ENCODE measurements at places on chromosomes 5 and 9.

- DNase-seq: no peak
Measured at GRCh38 chr5:143231973-143232812, 171.3 kb downstream of the NR3C1 start.

DNA sequence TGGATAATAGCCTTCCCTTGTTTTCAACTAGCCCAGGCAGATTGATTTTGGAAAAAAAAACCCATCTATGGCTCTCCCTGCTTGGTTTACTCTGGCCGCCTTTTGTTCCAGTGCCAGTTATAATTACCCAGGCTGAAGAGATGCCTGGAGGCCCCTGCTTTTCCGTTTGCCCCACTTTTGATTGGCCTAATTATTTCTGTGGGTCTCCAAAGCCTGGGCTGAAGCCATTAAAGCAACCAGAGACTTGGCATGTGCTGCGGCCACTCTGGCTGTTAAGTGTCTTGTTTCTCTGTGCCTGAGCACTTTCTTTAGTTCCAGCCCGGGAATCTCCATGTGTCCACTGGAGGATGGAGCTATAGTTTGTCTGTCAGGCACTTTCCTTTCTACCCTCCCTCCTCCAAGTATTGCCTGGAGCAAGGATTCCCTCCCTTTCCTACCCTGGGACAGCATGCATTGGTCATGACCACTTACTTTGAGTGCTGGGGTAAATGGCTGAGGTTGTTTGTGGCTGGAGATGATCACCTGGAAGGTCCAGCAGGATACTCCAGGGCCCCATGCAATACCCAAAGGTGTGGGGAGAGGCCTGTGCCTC, 105.1 kb upstream of the CTSL start:
- no peak for DNase-seq

GRCh38 chr9:134372581-134373267, 46.5 kb downstream of the RXRA start:
- no peak for DNase-seq

DNA sequence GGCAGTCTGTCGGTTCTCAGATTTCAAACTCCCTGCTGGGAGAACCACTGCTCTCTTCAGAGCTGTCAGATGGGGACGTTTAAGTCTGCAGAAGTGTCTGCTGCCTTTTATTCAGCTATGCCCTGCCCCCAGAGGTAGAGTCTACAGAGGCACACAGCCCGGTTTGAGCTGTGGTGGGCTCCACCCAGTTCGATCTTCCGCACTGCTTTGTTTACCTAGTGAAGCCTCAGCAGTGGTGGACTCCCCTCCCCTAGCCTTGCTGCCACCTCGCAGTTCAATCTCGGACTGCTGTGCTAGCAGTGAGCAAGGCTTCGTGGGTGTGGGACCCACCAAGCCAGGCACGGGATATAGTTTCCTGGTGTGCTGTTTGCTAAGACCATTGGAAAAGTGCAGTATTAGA, 8.0 kb downstream of the SLC27A6 start:
- DNase-seq: no peak

DNA sequence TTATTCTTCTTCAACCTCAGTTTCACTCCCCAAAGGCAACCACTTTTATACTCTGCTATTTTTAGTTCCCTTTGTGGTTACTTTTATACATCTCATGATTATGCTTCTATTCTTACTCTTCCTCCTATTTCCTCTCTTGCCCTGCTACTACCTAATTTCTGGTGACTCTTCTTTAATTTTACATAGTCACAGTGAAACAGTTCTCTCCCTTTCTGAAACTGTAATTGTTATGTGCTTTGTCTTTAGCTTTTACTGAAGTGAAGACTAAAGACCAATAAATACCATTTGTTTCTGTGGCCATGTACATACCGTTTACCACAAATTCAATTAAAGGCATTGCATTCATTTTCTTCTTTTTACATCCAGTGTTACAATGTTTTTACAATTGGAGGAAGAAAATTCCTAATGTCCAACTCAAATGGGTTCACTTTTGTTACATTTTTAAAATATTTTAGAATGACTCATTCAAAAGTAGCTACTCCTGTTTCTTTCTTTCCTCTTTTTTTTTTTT, 410.6 kb downstream of the PSAT1 start:
- peak; percentile 4 for DNase-seq

DNA sequence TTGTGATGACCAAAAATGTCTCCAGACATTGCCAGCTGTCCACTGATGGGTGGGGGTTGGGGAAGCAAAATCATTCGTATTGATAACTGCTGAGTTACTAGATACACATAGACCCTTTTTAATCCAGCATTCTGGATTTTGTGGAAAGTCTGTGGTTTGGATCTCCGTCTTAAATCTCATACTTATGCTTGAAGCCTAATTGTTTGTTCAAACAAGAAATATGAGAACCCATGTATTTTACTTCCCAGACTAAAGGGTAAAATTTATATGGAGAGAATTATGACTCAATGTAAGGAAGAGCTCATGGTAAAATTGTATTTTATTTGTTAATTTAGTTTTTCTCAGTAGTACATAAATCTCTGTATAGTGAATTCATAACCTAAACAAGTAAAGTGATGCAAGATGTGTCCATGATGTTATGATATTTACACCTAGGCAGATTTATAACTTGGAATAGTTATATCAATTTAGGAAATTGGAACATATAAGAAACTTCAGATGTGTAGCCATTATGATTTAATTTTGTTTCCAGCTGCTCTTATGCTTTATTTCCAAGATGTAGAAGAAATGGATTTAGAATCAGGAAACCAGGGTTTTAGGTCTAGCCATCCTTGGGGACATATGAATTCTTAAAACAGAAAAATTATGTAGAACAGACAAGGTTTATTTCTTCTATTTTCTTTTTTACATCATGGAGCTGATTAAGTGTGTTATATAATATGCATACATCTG, 4.5 kb upstream of the OGN start:
- DNase-seq: no peak

DNA sequence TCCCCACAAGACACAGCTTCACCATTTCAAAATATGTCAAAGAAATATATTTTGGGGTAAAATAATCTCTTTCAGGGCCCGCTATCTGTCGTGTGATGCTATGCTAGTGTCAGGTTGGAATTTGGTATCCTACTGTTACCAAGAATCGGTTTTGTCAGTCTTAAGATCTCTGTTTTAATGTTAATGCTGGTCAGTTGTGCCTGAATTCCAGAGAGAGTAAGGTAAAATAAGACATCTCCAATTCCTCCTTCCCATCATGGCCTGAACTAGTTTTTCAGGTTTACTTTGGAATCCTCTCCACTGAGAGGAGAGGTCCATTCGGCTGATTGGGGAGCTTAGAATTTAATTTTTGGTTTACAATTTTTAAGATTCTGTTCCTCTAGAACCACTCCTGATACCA, 10.4 kb upstream of the BTF3 start:
- no peak for DNase-seq

DNA sequence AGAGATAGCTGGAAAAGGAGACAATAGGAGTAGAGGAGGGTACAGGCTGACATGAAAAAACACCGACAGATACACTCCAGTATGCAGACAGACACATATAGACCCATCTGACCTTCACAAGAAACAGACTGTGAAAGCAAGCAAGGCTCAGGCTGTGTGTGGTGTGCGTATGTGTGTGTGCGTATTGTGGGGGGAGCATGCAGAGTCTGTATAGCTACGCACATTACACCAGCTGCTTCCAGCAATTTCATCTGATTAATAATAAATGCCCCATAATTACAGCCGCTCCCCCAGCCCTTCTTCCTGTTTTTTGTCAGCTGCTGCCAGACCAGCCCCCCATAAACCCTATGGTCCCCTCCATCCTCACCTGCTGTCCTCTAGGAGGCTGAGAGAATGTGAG, 6.7 kb downstream of the CNTFR start:
- no peak for DNase-seq

DNA sequence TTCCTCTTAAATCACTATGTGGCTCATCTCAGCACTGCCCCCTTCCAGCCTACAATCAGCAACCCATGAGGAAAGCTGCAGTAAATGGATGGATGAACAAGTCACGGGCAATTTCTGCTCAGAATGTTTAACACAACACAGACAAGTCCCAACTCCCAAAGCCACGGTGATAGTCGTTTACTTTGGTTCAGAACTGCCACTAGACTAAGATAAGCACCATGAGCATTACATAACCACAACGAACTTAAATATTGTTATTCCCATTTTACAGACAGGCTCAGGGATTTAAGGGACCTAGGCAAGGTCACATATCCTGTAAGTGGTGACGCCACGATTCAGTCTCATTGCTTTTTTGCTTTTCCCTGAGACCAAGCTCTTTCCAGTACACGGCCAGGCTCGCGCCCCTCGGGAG, 2.0 kb upstream of the SMIM27 start:
- DNase-seq: no peak

GRCh38 chr5:173881811-173882575, 6.2 kb upstream of the CPEB4 start:
- DNase-seq: no peak

- DNase-seq: peak; percentile 83
Measured at GRCh38 chr5:56264417-56265025, 31.4 kb upstream of the ANKRD55 start.

GRCh38 chr5:157912621-157913325, 53.8 kb upstream of the CLINT1 start:
- no peak for DNase-seq

DNA sequence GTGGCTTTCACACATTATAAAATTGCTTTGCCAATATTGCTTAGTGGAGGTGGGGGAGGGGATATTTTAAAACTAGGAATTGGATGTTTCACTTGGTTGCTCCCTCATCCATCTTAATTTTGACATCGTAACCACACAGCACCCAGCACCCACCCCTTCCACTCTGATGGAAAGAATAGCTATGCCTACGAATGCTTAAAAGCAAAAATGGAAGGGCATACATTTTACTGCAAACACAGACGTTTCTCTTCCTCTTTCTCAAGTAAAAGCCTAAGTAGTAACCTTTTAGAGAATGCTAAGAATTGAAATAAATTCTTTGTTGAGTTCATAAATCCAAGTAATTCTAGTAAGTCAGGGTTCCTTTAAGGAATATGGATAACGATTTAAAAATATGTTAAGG, 69.9 kb downstream of the JAKMIP2 start:
- no peak for DNase-seq

DNA sequence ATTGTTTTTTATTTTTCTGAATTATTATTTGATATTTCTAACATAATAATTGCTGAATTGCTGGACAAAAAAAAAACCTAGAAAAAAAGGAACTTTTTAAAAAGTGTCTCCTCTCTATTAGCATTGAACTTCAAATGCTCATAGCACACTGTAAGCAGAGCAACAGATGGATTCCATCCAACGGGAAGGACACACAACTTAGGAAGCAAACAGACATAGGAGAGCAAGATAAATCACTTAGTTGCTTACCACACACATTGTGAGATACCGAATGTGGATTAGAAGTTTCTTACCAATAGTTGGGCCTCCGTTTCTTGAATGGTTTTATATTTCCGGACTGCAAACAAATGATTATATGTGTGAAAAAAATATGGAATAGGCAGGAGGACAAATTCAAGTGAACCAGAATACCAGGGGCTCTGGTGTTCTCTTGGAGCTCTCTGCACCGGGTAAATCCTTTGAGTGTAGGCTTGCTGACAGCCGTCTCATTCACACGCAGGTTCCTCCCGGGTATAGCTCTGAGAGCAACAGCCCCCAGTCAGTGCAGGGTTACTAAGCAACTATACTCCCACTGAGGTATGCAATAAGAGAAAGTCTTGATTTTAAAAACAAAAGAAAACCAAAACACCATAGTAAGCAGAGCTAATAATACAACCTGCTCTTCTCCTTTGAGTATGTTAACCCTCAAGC, 217.6 kb downstream of the TMEM167A start:
- DNase-seq: no peak

DNA sequence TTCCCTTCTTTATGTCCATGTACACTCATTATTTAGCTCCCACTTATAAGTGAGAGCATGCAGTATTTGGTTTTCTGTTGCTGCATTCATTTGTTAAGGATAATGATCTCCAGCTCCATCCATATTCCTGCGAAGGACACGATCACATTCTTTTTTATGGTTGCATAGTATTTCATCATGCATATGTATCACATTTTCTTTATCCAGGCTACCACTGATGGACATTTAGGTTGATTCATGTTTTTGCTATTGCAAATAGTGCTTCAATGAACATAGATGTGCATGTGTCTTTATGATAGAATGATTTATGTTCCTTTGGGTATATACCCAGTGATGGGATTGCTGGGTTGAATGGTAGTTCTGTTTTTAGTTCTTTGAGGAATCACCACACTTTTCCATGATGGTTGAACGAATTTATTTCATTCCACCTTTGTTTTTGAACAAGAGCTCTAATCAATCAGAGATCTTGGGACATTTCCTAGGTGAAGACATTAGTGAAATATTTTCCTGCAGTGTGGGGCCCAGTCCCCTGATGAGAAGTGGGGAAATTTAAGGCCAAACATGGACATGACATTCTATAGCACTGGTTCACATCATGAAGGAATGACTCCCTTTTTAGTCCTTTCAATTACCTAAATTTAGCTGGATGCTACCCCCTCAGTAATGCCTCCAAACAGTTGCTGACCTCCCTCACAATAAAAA, 7.1 kb upstream of the TEX48 start:
- no peak for DNase-seq

DNA sequence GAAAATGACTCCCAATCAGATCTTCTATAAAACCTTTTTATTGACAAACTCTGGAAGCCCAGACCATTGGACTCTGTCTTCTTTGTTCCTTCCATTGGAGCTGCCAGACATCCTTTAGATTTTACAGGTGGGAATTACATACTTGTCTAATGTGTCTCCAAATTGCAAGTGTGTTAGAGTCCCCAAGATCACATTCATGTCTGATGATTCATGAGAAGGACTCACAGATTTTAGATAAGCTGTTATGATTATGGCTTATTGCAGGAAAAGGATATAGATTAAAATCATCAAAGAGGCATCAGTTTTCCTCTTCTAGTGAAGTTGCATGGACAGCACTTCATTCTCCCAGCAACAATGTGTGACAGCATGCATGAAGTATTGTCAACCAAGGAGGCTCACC, 70.4 kb downstream of the MUSK start:
- no peak for DNase-seq

DNA sequence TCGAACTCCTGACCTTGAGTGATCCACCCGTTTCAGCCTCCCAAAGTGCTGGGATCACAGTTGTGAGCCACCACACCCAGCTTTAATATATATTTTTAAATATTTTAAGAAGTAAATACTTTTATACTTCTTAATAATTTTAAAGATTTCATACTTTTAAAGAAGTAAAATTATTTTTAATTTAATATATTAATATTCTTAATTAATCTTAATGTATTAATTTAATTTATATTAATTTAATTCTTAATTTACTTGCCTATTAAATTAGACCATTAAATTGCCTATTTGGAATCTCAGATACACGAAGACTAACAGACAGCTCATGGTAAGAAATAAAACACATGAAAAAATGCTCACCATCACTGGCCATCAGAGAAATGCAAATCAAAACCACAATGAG, 1087.4 kb downstream of the CDH18 start:
- no peak for DNase-seq

- no peak for DNase-seq
Measured at GRCh38 chr9:68771376-68771775, 66.3 kb downstream of the PIP5K1B start.

- no peak for DNase-seq
Measured at GRCh38 chr5:148416416-148416815, 32.7 kb downstream of the FBXO38 start.

GRCh38 chr5:132372127-132372526, 2.6 kb downstream of the SLC22A5 start:
- no peak for DNase-seq

- DNase-seq: no peak
Measured at GRCh38 chr9:90909225-90909624, 107.6 kb downstream of the SYK start.
